ENCODE measurements at places on chromosomes 4 and X. TPM values are rescaled to one million over a fixed set of nuclear protein-coding genes. Genes with fewer than 3 reads are reported as not detected.

The MGAT4D gene
- not detected for polyA plus RNA-seq

- no peak for DNase-seq
Measured at GRCh38 chr4:182923796-182924340, 6.7 kb upstream of the DCTD start.

DNA sequence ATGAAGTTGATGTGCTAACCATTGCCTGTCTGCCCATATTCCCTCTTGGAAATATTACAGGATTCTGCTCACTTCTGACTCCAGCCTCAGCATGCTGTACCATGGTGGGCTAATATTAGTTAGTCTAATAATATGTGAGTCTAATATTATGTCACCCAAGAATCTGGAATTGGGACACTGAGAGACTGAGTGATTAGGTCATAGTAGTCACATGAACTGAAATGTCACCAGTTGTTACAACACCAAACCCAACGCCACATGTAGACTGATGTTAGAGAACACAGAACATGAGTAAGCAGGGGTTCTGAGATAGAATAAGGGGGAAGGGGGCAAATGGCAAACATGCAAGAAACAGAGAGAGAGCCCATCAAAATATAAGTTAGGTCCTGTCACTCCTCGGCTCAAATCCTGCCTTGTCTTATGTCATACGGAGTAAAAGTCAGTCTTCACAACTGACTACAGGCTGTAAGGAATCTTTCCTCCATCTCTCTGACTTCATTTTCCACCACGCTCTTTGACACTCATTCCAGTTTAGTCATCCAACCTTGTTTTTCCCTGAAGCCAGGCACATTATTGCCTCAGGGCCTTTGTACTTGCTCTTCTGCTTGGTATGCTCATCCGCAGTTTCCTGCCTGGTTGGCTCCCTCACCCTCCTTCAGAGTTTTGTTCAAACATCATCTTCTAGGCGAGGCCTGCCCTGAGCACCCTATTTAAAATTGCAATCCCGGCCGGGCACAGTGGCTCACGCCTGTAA, 9.6 kb upstream of the SLAIN2 start:
- no peak for DNase-seq

DNA sequence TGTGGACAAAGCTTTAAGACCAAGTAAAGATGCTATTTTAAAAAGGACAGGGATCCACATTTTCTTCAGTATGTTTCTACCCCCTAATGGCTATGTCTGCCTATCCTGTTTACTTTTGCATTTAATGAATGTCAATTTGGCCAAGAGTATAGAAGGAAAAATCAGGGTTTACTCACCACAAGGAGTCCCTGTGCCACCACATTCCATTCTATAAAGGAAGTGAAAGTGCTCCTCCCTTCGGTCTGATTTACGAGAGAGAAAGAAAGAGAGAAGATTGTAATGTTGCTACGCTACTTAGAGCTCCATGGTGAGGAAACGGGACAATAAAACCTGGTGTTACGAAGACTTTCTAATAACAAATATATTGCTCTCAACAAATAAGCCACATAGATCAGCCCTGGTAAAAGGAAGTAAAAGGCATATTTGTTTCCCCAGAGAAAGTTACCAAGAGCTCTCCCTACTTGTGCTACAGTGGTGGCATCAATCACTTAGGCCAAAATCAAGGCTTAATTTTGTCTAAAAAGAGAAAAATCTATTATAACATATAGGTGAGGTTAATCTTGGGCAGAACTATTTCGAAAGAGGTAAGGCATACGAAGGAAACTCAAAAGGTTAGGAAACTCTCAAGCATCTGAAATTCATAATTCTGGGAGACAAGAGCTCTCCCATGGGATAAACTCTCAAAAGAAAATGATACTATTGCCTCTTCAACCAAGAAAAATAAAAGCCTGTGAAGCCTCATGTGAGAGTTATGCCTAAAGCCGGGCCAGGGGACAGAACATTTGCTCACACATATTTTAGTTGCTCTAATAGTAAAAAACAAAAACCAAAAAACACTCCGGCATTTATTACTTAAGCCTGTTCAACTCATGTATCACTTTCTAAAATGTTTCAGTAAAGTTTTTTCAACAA, 29.5 kb downstream of the TAPT1 start:
- DNase-seq = peak; percentile 83

DNA sequence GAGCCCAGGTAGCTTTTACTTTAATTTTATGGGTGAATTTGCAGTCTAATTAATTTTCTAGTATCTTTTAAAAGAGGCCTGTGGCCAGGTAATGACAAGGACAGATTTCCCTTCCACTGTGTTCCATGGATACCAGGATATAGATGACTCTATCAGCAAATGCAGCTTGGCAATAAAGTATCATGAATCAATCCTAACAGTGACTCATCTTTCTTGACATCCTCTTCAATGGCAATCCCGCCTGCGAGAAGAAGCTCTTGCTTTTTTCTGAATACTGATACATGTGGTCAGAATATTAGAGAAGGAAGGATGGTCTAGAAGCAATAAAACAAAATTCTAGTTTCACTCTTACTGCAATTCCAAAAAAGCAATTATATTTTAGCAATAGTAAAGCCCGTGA, 267.8 kb downstream of the DTHD1 start:
- no peak for DNase-seq

DNA sequence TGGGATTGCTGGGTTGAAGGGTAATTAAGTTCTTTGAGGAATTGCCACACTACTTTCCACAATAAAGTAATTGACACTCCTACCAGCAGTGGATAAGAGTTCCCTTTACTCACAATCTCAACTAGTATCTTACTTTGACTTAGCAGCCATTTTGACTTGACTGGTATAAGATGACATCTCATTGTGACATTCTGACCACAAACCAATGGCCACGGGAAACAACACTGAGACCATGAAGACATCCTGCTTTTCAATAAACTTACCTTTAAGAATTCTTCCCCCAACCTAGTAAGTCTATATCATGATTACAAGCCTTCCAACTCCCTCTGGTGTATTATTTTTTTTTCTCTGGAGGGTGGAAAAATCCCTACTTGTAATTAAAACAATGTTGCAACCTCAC, 66.9 kb upstream of the WDR1 start:
- no peak for DNase-seq

DNA sequence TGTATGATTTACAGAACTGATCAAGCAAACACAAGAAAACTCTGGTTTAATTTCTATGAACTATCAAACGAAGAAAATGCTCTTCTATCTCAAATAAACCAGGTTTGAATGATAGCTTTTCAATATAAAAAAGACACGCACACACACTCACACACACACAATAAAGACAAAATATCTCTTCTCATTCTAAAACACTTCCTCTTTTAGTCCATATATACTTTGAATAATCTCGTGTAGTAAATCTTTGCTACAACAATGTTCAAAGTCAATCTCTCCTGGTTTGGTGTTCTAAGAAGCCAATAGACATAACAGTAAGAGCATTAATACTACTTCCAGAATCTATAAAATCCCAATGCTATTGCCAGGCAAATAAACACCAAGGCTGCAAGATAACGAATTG, 13.3 kb downstream of the CXCL2 start:
- DNase-seq = no peak

DNA sequence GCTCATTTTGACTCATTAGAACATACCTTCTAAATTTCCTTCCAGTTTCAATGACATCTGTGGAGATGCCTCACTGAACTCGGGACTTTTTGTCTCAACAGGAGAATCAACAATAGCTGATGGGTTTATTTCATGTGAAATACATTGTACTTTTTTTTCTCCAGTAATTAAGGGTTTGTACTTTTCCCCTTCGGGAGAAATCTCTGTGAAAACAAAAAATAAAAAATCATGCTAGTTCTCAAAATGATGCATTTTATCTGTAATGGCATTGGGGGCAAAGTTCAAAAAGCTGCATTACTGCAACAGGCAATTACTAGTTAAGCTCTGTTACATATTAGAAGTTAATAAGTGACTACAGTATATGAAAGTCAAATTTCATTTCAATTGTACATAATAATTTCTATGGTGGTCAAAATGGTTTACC, 167.3 kb upstream of the SH3RF1 start:
- DNase-seq = no peak

- no peak for DNase-seq
Measured at GRCh38 chr4:148651991-148652390, 209.8 kb upstream of the NR3C2 start.

DNA sequence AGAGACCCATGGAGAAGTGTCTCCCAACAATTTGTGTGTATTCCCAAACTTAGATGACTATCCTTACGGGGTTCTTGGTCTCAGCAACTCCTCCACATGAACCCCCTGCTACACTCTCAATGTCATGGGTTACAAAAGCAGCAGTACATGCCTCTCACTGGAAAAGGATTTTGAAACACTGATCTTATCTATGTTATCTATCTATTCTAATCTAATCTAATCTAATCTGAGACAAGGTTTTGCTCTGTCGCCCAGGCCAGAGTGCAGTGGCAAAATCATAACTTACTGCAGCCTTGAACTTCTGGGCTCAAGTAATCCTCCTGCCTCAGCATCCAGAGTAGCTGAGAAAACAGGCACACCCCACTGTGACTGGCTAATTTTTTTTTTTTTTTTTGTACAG, 19.3 kb downstream of the TSPAN5 start:
- DNase-seq = no peak

GRCh38 chr4:147840838-147841738, 109.2 kb downstream of the ARHGAP10 start:
- DNase-seq = peak; percentile 27

The DOCK11 gene
- polyA plus RNA-seq = 0.37 TPM

DNA sequence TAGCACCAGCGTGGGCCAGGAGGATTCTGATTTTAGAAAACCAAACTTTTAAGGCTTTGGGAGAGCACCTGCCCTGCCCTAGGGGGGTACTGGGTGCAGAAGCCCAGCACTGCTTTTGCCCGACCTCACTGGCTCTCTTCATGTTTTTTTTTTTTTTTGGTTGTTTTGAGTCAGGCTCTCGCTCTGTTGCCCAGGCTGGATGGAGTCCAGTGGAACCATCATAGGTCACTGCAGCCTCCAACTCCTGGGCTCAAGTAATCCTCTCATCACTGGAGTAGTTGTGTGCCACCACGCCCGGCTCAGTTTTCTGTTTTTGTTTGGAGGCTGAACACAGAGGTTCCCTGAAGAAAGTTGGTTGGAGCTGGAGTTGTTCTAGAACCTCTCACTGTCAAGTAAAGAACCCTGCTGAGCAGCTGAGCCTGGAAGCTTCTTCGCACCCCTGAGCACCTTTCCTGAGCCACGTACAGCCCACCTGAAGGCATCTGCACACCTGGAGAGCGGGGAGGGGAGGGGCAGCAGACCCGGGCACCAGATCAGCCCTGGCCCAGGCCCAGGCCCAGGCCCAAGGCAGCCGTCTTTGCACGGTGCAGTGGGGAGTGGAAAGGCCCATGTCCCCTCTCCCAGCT, 49.5 kb downstream of the SHROOM2 start:
- no peak for DNase-seq

The MCTS1 gene
- 36.1 TPM for polyA plus RNA-seq

The STX18 gene
- 23.9 TPM for polyA plus RNA-seq

DNA sequence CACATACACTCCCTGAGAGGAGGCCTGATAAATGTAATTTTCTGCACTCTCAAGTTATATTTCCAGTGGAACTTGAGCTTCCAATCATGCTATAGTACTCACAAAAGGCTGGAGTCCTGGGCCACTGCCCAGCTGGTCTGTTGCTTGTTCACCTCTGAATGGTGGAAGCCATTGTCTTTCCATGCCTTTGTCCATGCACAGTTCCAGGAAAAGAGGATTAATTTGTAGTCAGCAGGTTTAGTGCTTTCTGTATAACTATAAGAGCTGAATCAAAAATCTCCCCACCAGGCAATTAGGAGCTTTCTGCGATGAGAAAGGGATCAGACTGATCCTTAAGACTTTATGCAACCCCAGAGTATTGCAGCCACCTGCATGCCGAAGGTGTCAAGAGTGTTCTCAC, 195.4 kb upstream of the PGRMC2 start:
- DNase-seq = no peak
